ENCODE measurements at places on chromosomes 6 and 20.
A peak's percentile ranks its signal among the peaks of the same experiment; 100 is the strongest.

DNA sequence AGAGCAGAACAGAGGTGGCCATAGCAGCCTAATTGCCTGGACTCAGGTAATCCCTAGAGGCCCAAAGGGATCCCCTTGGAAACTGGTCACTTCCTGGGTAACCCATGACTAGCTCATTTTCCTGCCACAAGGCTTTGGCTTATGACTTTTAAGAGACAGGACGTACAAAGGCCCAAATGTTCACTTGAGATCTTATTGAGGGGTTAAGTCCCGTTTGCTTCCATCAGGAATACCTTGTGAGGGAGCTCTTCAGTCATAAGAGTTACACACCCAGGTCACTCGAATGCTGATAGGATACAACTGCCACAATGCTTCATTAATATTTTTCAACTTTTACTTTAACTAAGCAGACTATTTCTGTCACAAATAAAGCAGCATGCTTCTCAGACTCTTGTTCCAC, 51.7 kb downstream of the TMEM170B start:
- DNase-seq = no peak

DNA sequence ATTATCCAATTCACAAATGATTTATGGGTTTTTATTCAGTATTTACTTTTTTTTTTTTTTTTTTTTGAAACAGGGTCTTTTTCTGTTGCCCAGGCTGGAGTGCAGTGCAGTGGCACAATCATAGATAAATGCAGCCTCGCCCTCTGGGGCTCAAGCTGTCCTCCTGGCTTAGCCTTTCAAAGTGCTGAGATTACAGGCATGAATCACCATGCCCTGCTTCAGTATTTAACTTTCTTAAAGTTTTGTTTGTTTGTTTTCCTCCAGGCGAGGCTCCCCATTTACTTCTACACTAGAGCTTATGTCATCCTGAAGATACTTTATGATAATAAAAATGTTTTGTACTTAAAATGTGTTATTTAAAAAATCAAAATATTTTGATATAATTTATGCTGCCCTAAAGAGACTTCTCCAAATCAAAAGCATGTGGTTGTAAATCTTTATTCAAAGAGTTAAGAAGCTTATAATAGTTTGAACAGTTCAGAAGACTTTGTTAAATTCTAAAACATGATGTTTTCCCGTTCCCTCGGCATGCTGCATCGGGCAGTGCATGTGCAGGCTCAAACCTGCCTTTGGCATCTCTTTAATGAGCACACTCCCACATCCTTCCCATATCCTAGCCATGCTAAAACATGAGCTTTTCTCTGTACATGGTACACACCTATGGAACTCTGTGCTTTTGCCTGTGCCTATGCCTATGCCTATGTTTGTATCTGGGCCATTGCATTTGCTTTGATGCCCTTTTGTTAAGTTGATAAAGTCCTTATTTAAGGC, 11.0 kb downstream of the SMPDL3A start:
- no peak for DNase-seq

GRCh38 chr20:10094566-10095173, 59.9 kb downstream of the ANKEF1 start:
- DNase-seq = no peak

DNA sequence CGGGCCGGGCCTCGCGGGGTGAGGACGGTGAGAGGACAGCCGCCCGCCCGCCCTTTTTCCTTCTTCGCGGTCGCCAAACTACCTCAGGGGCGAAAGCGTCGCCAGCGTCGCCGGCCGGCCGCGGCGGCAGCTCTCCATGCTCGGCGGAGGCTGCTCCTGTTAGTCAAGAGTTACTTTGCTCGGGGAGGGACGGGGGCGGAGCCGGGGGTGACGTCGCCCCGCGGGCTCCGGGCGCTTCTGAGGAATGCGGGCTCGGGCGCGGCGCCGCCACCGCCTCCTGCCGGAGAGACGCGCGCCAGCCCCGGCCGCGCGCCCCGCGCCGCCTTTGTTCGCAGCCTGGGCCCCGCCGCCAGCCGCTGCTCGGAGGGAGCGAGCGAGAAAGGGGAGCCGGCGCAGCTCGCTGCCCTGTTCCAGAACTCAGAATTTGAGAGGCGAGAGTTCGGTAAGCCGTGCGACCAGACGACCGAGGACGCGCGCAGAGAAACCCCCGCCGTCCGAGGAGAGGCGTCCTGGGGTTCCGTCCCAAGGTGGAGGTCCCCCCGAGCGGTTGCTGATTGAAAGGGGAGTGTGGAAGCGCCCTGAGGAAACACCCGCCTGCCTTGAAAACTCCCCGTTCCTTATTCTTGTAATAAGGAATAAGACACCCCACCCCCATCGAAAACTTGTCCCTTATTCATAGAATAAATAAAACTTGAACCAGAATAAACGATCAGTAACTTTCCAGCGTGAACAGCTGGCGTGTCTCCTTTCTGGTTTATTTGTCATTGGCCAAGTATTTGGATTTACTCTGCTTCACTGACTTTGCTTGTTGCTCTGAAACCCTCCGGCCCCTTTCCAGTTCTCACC, at the start of gene PTPRK:
PTPRK (minus strand) TSS at position 164 of the 846 bp plus-strand sequence. CDS start 241 bp downstream, outside the sequence.
- DNase-seq = peak; percentile 78

- DNase-seq = no peak
These were observed 759 bp downstream of the CRISP3 start for GRCh38 chr6:49743429-49743828.

- DNase-seq = no peak
These were observed 156.2 kb downstream of the RNASET2 start for GRCh38 chr6:166800137-166800536.

- peak; percentile 72 for DNase-seq
These were observed 4.4 kb downstream of the CSNK2A1 start for GRCh38 chr20:539191-539590.

GRCh38 chr20:58179432-58180099, 48.9 kb downstream of the ANKRD60 start:
- DNase-seq = peak; percentile 66

Measured in suppressor macrophage treated with lipopolysaccharide for 4 hours (primary cell).